ENCODE measurements at places on chromosomes 12 and 14.

DNA sequence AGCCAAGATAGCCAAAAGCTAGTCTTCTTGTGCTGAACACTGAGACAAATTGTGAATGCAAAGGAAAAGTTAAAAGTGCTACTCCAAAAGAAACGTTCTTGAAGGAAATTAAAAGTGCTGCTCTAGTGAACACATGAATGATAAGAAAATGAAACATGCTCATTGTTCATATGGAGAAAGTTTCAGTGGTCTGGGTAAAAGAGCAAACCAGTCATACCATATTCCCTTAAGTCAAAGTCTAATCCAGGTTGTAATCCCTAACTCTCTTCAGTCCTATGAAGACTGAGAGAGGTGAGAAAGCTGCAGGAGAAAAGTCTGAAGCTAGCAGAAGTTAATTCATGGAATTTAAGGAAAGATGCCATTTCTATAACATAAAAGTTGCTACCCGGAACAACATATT lies 121.5 kb downstream of the MNAT1 start:
- no peaks in the 10 kb centered on the region for H3K4me1 ChIP-seq
- no peak overlapping the region for H3K4me3 ChIP-seq
- H3K36me3 ChIP-seq = peaks cover 23% of the 10 kb centered on the region
- no peaks in the 10 kb centered on the region for H3K27me3 ChIP-seq
- no peak for DNase-seq

DNA sequence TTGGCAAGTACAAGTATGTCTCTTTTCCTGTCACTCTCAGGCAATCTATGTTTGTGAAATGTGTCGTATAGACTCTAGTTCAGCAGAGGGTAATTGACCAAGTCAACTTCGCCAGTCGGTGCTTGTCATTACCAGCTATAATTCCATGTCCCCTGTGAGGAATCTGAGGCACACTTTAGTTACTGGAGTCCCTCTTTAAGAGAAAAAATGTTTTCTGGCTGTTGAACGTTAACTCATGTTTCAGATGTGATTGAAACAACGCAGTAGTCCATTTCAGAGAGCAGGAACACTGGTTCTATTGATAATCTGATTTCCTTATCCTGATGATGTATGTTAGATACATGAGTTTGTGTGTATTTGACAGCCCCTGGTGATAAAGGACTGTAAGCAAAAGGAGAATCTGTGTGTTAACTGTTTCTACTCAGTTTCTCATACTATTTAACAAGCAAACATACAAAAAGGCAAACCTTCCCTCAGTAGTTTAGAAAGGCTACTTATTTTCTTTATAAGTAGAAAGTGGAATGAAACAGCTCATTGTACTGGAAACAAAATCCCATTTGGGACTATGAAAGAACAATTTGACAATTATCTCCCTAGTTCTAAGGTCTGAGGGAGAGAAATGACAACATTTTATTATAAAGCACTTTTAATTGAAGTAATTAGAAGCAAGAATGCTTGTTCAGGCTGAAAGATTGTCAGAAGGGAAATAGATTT lies 161.1 kb upstream of the TRHDE start:
- no peaks in the 10 kb centered on the region for H3K27me3 ChIP-seq
- no peak overlapping the region for H3K4me3 ChIP-seq
- no peaks in the 10 kb centered on the region for H3K36me3 ChIP-seq
- no peak overlapping the region for H3K27ac ChIP-seq
- no peak for DNase-seq

DNA sequence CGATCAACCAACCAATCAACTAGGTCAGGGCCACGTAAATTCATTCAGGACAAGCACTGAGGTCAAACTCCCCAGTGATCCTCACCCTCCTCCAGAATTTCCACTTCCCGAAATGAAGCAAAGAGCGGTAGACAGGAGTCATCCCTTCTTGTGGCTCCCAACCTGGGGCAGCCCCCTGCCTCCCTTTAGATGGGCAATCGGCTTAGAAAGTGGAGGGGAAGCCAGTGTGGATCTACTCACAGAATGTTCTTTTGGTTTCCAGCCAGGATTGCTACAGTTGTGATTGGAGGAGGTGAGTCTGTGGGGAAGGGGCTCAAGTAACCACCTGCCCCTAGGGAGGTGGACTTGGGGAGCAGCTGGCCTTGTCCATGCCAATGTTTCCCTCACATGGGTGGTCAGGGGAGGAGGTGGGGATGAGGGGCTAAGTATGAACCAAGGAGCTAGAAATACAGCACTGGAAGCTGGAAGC lies 4.1 kb downstream of the IFI27 start:
- H3K27me3 ChIP-seq = no peaks in the 10 kb centered on the region
- DNase-seq = no peak
- no peak overlapping the region for H3K4me3 ChIP-seq
- no peaks in the 10 kb centered on the region for H3K36me3 ChIP-seq

GRCh38 chr14:101076451-101077198 lies 173.1 kb upstream of the RTL1 start:
- H3K36me3 ChIP-seq = no peaks in the 10 kb centered on the region
- H3K4me3 ChIP-seq = no peak overlapping the region
- no peak overlapping the region for H3K27ac ChIP-seq
- peak; percentile 23 for DNase-seq
- H3K4me1 ChIP-seq = peaks cover 10% of the 10 kb centered on the region

DNA sequence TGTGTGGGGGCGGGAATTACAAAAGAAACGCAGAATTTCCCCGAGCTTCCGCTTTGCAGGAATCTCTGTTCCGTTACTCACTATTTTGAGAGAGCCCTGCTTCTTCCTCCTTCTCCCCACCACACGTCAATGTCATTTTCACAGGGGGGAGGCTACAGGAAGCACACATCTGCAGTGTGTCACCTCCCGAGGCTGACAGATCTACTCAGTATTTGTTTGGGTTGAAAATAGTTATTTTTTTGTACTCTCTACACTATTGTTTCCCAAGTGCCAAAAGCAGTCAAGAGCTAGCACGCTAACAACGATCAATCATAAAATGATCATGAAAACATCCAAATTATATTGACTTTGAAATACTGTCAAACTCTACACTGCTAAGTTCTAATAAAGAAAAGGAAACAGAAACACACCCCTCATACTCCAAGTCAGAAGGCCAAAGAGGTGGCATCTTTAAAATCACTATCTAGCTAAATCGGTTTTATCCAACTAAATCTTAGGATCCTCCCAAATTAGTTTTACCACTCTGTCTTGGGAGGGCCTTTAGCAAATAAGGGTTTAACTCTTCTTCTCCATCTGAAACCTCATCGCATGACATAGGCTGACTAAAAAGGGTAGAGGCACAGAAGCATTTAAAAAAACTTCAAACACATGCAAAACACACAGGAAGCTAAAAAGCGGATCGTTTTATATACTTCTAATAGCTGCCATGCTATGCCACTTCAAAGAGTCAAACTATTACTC lies 51.8 kb downstream of the FOXN3 start:
- peaks cover 60% of the 10 kb centered on the region for H3K4me1 ChIP-seq
- H3K4me3 ChIP-seq = no peak overlapping the region
- H3K27ac ChIP-seq = peak overlapping the region; percentile 37
- no peaks in the 10 kb centered on the region for H3K27me3 ChIP-seq

DNA sequence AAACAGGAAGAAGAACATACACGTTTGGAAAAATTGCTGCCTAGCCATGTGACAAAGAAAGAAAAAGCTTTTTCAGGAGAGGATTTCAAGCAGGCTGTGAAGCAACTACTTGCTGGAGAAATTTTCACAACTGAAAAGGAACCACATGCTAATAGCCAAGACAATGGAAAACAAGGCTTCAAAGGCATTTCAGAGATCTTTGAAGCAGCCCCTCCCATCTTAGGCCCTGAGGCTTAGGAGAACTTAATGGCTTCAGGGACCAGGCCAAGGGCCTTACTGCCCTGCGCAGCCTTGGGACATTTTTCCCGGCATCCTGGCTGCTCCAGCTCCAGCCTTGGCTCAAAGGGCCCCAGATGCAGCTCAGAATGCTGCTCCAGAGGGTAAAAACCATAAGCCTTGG lies 255.9 kb upstream of the ARID2 start:
- no peaks in the 10 kb centered on the region for H3K36me3 ChIP-seq
- no peak overlapping the region for H3K4me3 ChIP-seq
- no peaks in the 10 kb centered on the region for H3K27me3 ChIP-seq
- no peaks in the 10 kb centered on the region for H3K4me1 ChIP-seq
- H3K27ac ChIP-seq = no peak overlapping the region

DNA sequence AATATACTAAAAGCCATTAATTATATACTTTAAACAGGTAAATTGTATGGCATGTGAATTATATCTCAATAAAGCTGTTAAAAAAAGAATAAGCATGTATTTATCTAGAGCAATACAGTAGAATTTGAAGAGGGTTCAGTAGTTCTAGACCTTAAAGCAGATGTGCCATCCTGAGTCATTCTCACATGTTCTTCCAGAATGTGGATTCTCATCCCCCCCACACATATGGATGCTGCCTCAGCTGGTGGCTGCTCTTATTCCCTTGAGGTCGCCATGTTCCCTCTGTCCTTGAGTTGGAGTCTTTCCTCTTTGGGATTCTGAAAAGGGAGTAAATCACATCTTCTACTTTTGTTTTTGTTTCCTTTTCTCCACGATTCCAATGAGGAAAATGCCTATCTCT lies 321.3 kb downstream of the AEBP2 start:
- H3K4me1 ChIP-seq = no peaks in the 10 kb centered on the region
- DNase-seq = no peak
- no peaks in the 10 kb centered on the region for H3K27me3 ChIP-seq
- H3K36me3 ChIP-seq = no peaks in the 10 kb centered on the region

GRCh38 chr14:39734306-39734705 lies 302.1 kb upstream of the FBXO33 start:
- no peak overlapping the region for H3K27ac ChIP-seq
- DNase-seq = no peak
- H3K27me3 ChIP-seq = no peaks in the 10 kb centered on the region
- H3K36me3 ChIP-seq = no peaks in the 10 kb centered on the region
- no peak overlapping the region for H3K4me3 ChIP-seq

GRCh38 chr12:61523276-61523992 lies 736.8 kb upstream of the USP15 start:
- no peaks in the 10 kb centered on the region for H3K4me1 ChIP-seq
- H3K27me3 ChIP-seq = no peaks in the 10 kb centered on the region
- no peaks in the 10 kb centered on the region for H3K36me3 ChIP-seq
- no peak for DNase-seq
- H3K27ac ChIP-seq = no peak overlapping the region
- no peak overlapping the region for H3K4me3 ChIP-seq

- no peak for DNase-seq
- peaks cover 18% of the 10 kb centered on the region for H3K4me1 ChIP-seq
- H3K27me3 ChIP-seq = no peaks in the 10 kb centered on the region
- no peak overlapping the region for H3K4me3 ChIP-seq
These were observed 85.0 kb downstream of the PTGER2 start for GRCh38 chr14:52399104-52399503.

DNA sequence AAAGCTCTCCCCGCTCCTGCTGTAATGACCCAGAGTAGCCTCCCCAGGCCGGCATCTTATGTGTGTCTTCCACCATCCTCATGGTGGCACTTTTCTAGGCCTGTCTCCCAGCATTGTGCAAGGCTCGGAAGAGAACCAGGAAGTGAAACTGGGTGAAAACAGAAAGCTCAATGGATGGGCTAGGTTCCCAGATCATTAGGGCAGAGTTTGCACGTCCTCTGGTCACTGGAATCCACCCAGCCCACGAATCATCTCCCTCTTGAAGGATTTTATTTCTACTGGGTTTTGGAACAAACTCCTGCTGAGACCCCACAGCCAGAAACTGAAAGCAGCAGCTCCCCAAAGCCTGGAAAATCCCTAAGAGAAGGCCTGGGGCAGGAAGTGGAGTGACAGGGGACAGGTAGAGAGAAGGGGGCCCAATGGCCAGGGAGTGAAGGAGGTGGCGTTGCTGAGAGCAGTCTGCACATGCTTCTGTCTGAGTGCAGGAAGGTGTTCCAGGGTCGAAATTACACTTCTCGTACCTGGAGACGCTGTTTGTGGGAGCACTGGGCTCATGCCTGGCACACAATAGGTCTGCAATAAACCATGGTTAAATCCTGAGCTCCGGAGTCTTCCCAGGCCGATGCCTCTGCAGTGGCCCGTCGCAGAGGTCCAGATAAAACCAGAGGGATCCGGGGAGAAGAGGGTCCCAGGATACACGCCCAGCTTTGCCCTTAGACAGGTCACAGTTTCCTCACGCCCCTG lies 15.6 kb downstream of the ACVRL1 start:
- peak overlapping the region; percentile 65 for H3K27ac ChIP-seq
- H3K36me3 ChIP-seq = peaks cover 10% of the 10 kb centered on the region
- H3K4me1 ChIP-seq = peaks cover 27% of the 10 kb centered on the region
- peak; percentile 55 for DNase-seq

DNA sequence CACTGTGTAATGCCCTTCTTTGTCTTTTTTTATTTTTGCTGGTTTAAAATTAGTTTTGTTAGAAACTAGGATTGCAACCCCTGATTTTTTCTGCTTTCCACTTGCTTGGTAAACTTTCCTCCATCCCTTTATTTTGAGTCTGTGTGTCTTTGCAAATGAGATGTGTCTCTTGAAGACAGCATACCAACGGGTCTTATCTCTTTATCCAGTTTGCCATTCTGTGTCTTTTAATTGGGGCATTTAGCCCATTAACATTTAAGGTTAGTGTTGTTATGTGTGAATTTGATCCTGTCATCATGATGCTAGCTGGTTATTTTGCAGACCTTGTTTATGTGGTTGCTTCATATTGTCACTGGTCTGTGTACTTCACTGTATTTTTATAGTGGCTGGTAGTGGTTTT lies 43.5 kb upstream of the LALBA start:
- H3K27ac ChIP-seq = no peak overlapping the region
- peaks cover 12% of the 10 kb centered on the region for H3K27me3 ChIP-seq
- no peaks in the 10 kb centered on the region for H3K36me3 ChIP-seq
- no peaks in the 10 kb centered on the region for H3K4me1 ChIP-seq

- peak overlapping the region; percentile 61 for H3K27ac ChIP-seq
- DNase-seq = peak; percentile 51
- no peaks in the 10 kb centered on the region for H3K4me1 ChIP-seq
- H3K27me3 ChIP-seq = no peaks in the 10 kb centered on the region
- no peaks in the 10 kb centered on the region for H3K36me3 ChIP-seq
These were observed 81.6 kb upstream of the MANSC4 start for GRCh38 chr12:27861428-27862167.

DNA sequence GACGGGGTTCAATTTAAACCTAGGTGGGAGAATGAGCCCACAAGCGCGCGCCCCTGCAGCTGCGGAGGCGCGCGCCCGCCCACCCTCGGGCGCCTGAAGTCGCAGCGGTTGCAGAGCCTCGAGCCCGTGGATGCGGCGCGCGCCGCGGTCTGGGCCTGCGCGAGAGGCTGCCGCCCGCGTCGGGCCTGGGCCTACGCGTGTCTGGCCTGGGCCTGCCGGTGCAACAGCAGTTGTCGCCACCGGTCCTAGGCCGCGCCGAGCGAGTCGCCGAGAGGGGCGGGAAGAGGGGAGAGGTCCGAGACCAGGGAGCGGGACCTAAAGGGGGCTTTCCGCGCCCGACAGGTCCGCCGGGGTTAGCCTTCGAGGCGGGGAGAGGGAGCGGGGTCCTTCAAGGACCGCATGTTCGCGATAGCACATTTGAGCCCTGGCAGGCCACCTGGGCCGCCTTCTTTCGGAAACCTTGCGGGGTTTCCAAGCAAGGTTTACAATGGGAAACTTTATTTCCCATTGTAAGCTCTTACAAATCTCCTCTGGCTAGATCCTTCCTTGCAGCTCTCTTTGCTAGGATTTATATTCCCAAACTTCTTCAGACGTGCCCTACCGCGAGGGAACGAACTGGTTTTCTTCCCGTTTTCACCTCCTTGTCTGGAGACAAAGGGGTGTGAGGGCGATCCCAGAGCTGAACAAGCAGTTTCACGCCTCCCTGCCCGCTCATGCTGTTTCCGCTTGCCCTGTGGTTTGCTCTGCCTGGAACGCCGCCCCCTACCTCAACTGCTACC lies 6.8 kb downstream of the SIX6 start:
- H3K27me3 ChIP-seq = peaks cover 25% of the 10 kb centered on the region
- no peaks in the 10 kb centered on the region for H3K36me3 ChIP-seq
- peak overlapping the region; percentile 55 for H3K4me3 ChIP-seq
- H3K4me1 ChIP-seq = peaks cover 21% of the 10 kb centered on the region
